ENCODE measurements at places on chromosomes 3 and 15.

GRCh38 chr3:58188173-58188564 lies 22.6 kb downstream of the DNASE1L3 start:
- no peak for DNase-seq

DNA sequence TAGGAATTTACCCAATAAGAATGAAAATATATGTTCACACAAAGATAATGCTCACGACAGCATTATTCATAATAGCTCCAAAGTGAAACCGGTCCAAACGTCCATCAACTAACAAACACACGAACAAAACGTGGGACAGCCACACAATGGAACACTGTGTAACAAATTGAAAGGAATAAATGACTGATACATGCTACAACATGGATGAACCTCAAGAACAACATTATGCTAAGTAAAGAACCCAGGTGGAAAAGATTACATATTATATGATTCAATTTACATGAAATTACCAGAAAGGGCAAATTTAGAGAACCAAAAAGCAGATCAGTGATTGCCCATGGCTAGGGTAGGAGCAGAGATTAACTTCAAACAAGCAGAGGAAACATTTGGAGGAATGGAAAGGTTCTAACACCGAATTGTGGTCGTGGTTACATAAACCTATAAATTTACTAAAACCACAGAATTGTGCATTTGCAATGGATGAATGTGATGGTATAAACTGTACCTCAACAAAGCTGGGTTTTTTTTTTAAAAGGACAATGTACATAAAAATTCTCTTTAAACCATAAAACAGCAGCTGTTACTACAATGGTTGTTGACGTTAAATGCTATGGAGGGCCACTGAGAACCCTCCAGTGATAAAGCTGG lies 76.3 kb downstream of the XXYLT1 start:
- DNase-seq = no peak

- DNase-seq = no peak
Observed at GRCh38 chr15:63950911-63951481, 95.3 kb downstream of the DAPK2 start.

GRCh38 chr3:39716849-39717248 lies 92.6 kb upstream of the MYRIP start:
- DNase-seq = no peak

- no peak for DNase-seq
Observed at GRCh38 chr15:58590926-58591325, 158.6 kb downstream of the ADAM10 start.

GRCh38 chr3:55486857-55487380 lies at the start of gene WNT5A:
TSS of gene WNT5A (minus strand) at chr3:55487306. CDS start at chr3:55486985, 321 bp downstream.
- DNase-seq = no peak

GRCh38 chr15:93027413-93027812 lies 61.6 kb downstream of the RGMA start:
- no peak for DNase-seq

GRCh38 chr3:45684327-45684892 lies 4.8 kb upstream of the SACM1L start:
- DNase-seq = no peak

- DNase-seq = no peak
Observed at GRCh38 chr3:52218937-52219650, 6.4 kb downstream of the TLR9 start.

- DNase-seq = no peak
Observed at GRCh38 chr3:124117486-124117885, 125.6 kb upstream of the ROPN1 start.

DNA sequence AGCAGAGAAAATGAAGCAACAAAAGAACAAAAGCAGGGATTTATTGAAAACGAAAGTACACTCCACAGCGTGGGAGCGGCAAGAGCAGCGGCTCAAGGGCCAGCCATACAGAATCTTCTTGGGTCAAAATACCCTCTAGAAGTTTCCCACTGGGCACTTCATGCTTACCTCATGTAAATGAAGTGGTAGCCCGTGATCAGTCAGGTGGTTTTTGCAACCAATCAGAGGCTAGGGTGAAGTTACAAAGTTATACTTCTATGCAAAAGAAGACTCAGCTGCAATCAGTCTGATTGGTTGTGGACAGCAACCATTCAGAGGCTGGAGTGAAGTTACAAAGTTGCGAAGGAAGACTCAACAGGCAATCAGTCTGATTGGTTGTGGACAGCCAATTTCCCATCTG lies 37.8 kb upstream of the TRH start:
- DNase-seq = no peak

GRCh38 chr3:55489798-55490132 lies 2.7 kb upstream of the WNT5A start:
- no peak for DNase-seq

- DNase-seq = no peak
Observed at GRCh38 chr15:97652041-97652440, 308.5 kb upstream of the ARRDC4 start.

Data from GOT3 (cell line).